Uterus (tissue), 4 donors: ENCODE measurements at places on chromosomes 6 and 20. TPM values are rescaled to one million over a fixed set of nuclear protein-coding genes. Genes with fewer than 3 reads are reported as not detected.

GRCh38 chr6:48691420-48691819 lies 580.4 kb upstream of the PTCHD4 start:
- H3K4me3 ChIP-seq: no peak overlapping the region
- H3K4me1 ChIP-seq: no peaks in the 10 kb centered on the region
- no peak overlapping the region for H3K27ac ChIP-seq
- no peaks in the 10 kb centered on the region for H3K27me3 ChIP-seq

DNA sequence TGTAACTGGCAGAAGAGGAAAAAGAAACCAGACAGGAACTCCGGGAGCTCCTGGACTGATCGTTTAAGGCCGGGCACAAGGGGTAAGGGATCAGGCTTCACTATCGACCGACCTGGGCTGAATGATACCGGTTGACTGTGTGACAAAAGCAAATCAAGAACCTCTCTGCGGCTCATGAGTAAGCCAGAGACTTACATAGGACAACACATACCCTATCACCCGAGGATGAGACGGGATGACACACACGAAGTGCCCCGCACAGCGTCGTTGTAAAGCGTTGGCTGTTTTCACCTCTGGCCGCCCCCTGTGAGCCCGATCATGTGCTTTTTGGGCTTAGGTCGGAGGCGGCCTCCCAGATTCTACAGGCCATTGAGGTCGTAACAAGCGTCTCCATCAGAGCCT lies 695 bp upstream of the TGIF2 start:
- DNase-seq: no peak
- no peaks in the 10 kb centered on the region for H3K27me3 ChIP-seq
- no peaks in the 10 kb centered on the region for H3K4me1 ChIP-seq
- peak overlapping the region; percentile 99 for H3K27ac ChIP-seq

Gene AVP
- total RNA-seq: not detected

GRCh38 chr6:105819745-105820144 lies 266.4 kb upstream of the PRDM1 start:
- no peaks in the 10 kb centered on the region for H3K36me3 ChIP-seq
- no peak overlapping the region for H3K4me3 ChIP-seq
- no peak overlapping the region for H3K27ac ChIP-seq
- H3K27me3 ChIP-seq: no peaks in the 10 kb centered on the region
- no peaks in the 10 kb centered on the region for H3K4me1 ChIP-seq

- H3K4me1 ChIP-seq: no peaks in the 10 kb centered on the region
- no peaks in the 10 kb centered on the region for H3K36me3 ChIP-seq
- no peak overlapping the region for H3K4me3 ChIP-seq
- no peak overlapping the region for H3K27ac ChIP-seq
Observed at GRCh38 chr6:106413016-106413415, 52.5 kb downstream of the CRYBG1 start.

GRCh38 chr6:87543696-87544473 lies 45.9 kb downstream of the RARS2 start:
- no peak overlapping the region for H3K27ac ChIP-seq
- H3K36me3 ChIP-seq: no peaks in the 10 kb centered on the region
- H3K4me3 ChIP-seq: no peak overlapping the region
- DNase-seq: no peak
- H3K27me3 ChIP-seq: no peaks in the 10 kb centered on the region

- no peaks in the 10 kb centered on the region for H3K36me3 ChIP-seq
- H3K4me1 ChIP-seq: no peaks in the 10 kb centered on the region
- no peak overlapping the region for H3K27ac ChIP-seq
Observed at GRCh38 chr6:50278663-50279062, 228.9 kb upstream of the DEFB112 start.

- H3K36me3 ChIP-seq: no peaks in the 10 kb centered on the region
- no peak overlapping the region for H3K4me3 ChIP-seq
- DNase-seq: no peak
- no peaks in the 10 kb centered on the region for H3K4me1 ChIP-seq
- H3K27ac ChIP-seq: no peak overlapping the region
- H3K27me3 ChIP-seq: no peaks in the 10 kb centered on the region
Observed at GRCh38 chr6:152391179-152391880, 245.8 kb downstream of the SYNE1 start.

- H3K4me3 ChIP-seq: no peak overlapping the region
- peaks cover 19% of the 10 kb centered on the region for H3K4me1 ChIP-seq
- no peaks in the 10 kb centered on the region for H3K27me3 ChIP-seq
- peak overlapping the region; percentile 81 for H3K27ac ChIP-seq
- peak; percentile 30 for DNase-seq
Observed at GRCh38 chr6:5205035-5205507, 55.7 kb downstream of the LYRM4 start.

Gene RAET1L
- not detected for total RNA-seq

DNA sequence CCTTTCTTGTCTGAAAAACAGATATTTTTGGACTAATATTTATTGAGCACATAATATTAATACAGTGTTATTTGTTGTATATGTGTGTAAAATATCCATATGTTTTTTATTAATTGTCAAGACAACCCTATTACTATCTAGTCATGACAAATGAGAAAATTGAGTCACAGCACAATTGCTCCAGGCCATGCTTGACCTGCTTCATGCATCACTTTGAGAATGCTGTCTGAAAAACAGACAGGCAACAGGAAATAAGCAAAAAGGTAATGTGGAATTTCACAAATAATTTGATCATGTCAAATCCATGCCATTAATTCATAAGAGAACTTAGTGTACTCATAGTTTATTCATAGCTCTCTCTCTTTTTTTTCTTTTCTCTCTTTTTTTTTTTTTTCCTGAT lies 246.5 kb downstream of the RIMS1 start:
- H3K4me1 ChIP-seq: no peaks in the 10 kb centered on the region
- no peak overlapping the region for H3K27ac ChIP-seq
- DNase-seq: no peak
- H3K4me3 ChIP-seq: no peak overlapping the region
- H3K36me3 ChIP-seq: no peaks in the 10 kb centered on the region
